ENCODE measurements at places on chromosomes 7 and 10.

DNA sequence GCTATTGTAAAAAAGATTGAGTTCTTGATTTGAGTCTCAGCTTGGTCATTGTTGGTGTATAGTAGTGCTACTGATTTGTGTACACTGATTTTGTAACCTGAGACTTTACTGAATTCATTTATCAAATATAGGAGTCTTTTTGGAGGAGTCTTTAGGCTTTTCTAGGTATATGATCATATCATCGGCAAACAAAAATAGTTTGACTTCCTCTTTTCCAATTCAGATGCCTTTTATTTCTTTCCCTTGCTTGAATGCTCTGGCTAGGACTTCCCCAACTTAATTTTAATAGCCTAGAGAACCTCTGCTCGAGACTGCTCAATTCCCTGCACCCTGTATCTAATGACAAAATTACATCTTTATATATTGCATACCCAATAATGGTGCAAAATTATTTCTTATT is 154.4 kb downstream of the CCDC7 start:
- DNase-seq = no peak

DNA sequence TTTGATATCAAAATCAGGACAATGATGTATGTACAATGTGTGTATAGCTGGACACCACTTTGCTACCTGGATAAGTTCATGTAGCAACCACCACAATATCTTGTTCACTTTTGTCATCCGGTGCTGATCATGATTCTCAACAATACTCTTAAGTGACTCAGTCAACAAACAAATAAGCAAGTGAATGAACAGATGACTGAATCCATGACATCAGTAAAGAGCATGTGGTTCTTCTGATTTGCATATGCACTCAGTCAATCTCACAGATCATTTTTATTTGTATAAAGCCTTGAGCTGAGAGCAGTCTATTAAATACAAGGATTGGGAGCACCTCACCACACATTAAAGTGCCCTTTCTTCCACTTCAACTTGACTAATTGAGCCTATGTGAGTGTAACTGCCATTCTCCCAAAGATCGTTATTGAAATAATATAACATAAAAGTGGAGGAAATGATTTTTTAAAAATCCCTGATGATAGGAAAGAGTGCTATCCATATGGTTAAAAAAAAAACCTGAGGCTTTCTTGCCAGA is 69.5 kb downstream of the NPSR1 start:
- no peak for DNase-seq

DNA sequence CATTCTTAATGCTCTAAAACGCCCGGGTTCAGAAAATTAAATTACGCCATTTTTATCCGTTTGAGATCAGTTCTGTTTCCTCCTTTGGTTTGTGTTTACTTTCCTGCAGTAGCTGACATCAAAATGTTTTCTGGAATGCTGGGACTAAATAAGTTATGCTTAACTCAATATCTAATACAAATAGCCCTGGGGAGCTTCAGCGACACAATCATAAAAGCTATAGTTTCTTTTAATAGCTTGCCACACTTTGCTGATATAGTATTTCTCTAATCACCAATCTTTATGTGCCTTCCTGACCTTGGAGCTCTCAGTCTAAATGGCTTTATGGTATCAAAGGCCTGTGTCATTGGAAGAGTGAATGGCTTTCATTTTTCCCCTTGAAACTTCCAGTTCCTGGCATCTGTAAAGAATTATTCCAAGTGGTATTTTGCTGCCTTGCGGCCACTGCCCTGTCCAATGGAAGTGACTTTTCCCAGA is 202.7 kb downstream of the HDAC9 start:
- DNase-seq = no peak

DNA sequence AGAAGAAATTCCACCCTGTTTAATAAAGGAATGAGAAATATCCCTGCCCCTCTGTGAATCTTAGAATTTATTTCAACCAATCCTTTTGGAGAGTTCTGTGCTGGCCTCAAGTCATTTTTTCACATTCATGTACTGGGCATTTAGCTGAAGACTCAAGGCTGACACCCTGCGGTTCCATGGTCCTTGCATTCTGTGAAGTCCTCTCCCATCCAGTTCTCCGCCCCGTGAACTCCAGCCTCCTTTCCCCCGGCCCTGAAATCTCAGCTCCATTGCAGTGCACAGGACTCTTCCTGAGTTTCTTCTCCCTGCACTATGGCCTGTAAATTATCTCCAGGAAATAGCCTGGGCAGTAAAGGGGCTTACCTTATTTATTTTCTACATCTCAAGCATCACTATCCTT is 183.0 kb upstream of the KCND2 start:
- no peak for DNase-seq

GRCh38 chr10:14068601-14069250 is 262.0 kb downstream of the FRMD4A start:
- no peak for DNase-seq

DNA sequence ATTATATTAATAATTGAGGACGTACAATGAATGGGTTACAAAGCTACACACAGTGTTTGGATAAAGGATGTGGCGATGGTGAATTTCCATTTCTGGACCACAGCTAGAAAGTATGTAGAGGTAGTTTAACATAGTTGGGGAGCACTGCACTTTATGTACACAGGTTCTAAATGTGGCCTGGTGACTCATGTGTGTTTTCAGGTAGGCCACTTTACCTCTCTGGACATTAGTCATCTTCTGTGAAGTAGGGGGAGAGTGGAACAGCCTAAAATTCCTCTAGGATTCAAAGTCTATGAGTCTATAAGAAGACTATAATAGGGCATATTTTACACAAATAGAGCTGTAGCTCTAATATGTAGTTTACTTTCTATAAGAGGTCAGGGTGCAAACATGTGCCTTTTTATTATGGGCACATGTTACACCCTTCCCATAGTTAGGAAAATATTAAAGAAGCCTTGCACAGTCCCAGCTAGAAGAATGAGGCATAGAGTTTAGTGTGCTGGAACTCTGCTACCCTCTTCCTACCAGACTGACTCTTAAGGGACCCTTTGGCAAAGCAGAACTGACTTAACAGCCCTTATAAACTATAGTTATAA is 594.9 kb downstream of the LRMDA start:
- no peak for DNase-seq

- DNase-seq = no peak
Measured at GRCh38 chr7:116546054-116546453, 21.2 kb downstream of the CAV1 start.

DNA sequence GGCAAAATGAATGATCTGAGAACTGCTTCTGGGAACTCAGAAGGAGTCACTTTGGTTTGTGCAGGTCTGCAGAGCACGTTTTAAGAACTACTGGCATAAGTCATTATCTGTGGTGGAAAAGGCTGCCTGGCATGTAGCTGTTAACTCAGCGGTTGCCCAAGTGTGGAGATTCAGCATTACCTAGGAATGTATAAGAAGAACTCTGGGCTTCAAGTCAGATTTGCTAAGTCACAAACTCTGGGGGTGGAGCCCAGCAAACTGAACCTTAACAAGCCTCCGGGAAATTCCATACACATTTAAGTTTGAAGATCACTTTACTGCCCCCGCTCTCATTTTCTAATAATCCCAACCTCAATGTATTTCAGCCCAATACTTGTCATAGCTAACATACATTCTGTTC is 31.1 kb downstream of the PLXDC2 start:
- no peak for DNase-seq

DNA sequence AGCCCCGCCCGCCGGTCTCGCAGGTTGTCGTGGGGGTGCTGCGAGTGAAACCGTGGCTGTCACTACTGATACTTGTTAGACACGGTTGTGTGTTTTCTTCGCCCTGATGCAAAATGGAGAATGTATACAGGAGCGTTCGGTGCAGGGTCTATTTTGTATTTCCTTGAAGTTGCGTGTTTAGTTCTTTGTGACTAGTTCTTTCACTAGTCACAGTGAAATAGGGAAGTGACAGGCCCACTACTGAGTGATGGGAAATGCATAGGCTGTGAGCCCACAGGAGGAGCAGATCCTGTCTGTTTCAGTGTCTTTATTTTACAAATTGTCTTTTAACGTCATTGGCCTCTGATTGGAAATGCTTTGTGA is 675 bp downstream of the ABRAXAS2 start:
- DNase-seq = no peak

GRCh38 chr7:112484671-112485167 is 3.9 kb downstream of the LSMEM1 start:
- no peak for DNase-seq

DNA sequence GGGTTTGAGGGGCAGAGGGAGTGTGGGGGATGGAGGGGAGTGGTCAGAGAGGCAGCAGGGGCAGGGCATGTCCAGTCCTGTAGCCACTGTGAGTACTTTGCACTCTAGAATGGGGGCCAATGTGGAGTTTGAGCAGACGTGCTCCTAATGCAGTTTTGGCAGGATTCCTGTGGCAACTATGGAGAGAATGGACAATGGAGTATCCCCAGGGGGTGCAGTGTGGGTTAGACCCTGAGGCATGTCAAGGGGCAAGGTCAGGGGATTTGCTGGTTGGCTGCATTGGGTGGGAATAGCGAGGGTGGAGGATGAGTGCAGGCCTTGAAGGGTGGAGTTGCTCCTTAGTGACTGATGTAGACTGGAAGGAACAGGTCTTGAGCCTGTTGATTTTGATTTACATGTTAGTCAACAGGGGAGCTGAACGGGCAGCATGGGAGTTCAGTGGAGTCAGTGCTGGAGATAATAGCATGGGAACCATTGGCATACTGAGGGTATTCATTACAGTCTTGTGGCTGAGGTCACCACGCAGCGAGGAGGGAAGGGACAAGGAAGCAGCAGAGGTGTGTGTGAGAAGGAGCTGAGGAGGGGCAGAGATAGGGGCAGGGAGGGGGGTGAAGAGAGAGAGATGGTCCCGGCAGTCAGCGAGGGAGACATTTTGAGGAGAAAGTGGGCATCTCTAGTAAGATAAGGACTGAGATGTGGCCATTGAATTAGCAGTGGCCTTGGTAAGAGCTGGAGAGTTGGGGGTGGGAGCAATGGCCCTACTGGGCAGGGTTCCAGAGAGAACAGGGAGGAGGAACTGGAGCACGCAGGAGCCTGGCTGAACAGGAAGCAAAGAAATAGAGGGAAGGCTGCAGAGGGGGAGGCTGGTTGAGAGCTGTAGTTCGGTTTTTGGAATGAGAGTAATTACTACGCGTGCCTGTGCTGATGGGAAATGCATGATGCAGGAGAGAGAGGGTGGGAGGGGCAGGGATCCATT is 112.7 kb downstream of the CCNY start:
- DNase-seq = no peak

GRCh38 chr10:17880601-17881000 is 71.1 kb upstream of the SLC39A12 start:
- DNase-seq = no peak

GRCh38 chr7:122844191-122844988 is 41.9 kb downstream of the CADPS2 start:
- DNase-seq = no peak

DNA sequence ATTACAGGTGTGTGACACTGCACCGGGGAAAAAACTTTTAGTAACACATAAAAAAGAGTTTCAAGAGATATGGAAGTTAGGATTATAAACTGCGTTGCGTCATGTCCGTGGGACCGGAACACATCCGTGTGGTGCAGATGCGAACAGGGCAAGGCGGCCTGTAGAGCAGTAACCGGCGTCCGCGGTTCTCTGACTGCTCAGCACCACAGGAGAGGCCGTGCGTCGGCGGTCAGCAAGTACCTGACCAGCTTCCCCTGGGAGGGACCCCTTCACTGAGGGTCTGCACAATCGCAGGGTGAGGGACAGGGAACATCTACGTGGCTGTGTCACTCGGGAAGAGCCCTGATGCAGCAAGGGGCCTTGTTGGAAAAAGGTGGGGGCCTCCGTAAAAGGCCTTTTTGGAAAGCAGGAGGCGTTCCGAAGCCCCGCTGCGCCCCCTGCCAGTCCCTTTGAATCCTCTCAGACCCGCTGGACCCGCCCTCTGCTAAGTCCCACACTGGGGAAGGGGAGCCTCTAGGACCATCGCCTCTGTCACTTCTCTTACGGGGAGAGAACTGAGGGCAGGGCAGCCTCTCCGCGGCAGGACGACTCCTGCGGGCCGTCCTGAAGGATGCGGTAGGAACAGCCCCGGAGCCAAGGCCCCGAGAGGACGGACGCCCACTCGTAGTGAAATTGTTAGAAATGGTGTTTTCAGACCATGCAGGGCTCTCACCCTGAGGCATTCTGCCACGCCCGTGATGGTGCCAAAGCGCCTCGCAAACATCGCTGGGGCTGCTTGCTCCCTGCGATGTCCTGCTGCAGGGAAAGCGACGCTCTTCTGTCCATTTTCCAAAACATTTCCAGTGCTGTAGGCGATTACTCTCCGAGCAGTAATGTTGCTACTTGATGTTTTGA is 771.6 kb upstream of the COBL start:
- DNase-seq = no peak

GRCh38 chr10:16941870-16942269 is 124.6 kb upstream of the RSU1 start:
- no peak for DNase-seq

DNA sequence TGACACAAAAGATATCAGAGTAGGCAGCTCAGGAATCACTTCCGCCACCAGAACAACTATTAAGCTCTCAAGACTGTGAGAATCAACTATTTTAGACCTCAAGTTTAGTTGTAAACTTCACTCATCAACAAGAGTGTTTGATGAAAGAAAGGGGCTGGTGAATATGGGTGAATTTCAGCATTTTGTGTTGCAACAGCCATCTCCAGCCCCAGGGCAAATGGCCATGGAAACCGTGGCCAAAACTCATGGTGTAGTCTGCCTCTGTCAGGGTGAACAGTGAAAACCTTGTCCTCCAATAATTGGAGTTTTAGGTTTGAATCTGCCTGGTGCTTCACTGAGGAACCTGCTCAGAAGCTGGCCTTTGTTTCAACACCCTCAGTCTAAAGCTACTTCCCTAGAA is 60.0 kb downstream of the POLR1F start:
- no peak for DNase-seq

- no peak for DNase-seq
Measured at GRCh38 chr10:24168258-24169170, 40.4 kb upstream of the KIAA1217 start.

- no peak for DNase-seq
Measured at GRCh38 chr10:96646751-96647166, 59.9 kb upstream of the TM9SF3 start.

- DNase-seq = no peak
Measured at GRCh38 chr7:37107047-37107750, 341.5 kb downstream of the ELMO1 start.

- no peak for DNase-seq
Measured at GRCh38 chr10:86663046-86663345, 5.3 kb upstream of the LDB3 start.

DNA sequence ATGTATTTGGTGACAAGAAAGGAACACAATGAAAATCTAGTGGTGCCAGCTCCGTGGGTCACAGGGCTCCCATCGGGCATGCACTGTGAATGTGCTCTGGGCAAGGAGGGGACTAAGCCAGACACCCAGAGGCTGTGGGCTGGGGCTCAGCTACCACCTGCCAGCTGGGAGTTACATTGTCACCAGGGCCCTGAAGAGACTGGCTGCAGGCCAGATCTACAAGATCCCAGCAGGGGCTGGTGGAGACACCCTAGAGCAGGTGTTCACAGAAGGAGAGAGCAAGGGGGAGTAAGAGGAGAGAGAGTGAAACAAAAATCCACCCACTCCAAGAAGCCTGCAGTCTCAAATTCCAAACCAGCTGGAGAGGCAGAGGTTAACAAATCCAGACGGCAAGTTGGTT is 116.6 kb upstream of the ADCY1 start:
- DNase-seq = no peak

- no peak for DNase-seq
Measured at GRCh38 chr7:116971869-116972268, 18.6 kb downstream of the ST7 start.

- no peak for DNase-seq
Measured at GRCh38 chr7:66170309-66171231, 34.6 kb upstream of the TPST1 start.

Data from naive thymus-derived CD8-positive, alpha-beta T cell (primary cell).